ENCODE measurements at places on chromosomes 4 and X. TPM values are rescaled to one million over a fixed set of nuclear protein-coding genes. Genes with fewer than 3 reads are reported as not detected.

Gene TRAM1L1
- total RNA-seq = not detected

Gene MID1
- total RNA-seq = 1.1 TPM

GRCh38 chr4:151675411-151675971, 85.3 kb downstream of the GATB start:
- no peak for DNase-seq

Gene KIAA1210
- total RNA-seq = not detected

GRCh38 chr4:38152721-38153386, 192.7 kb downstream of the PTTG2 start:
- no peak for DNase-seq

DNA sequence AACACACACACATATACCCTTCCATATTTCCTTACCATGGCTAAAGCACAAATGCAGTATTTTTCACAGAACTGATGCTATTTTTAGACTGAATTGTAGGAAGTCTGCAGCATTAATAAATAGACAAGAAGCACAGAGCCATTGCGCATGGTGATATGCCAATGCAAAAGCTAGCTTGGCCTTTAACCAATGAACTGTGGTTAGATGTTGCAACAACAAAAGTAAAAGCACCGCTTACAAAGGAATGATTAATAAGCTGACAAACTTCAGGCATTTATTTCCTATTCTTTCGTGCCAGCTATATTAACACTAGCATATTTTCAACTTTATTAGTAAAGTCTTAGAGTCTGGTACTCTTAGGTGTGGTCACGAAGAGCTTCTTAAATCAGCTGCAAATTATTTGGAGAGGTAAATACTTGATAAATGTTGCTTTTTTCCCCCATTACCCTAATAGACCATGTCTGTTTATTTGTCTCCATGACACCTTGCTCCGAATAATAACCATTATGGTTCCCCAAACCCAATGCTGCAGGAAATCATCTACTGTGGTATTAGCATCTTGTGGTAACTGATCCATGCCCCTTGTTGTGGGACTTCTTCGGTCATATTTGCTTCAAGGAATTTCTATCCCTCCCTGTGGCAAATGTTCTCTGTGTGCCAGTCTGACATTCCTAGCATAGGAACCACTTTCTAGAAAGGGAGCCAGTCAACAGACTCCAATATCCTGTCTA, 306.1 kb upstream of the TAPT1 start:
- no peak for DNase-seq

DNA sequence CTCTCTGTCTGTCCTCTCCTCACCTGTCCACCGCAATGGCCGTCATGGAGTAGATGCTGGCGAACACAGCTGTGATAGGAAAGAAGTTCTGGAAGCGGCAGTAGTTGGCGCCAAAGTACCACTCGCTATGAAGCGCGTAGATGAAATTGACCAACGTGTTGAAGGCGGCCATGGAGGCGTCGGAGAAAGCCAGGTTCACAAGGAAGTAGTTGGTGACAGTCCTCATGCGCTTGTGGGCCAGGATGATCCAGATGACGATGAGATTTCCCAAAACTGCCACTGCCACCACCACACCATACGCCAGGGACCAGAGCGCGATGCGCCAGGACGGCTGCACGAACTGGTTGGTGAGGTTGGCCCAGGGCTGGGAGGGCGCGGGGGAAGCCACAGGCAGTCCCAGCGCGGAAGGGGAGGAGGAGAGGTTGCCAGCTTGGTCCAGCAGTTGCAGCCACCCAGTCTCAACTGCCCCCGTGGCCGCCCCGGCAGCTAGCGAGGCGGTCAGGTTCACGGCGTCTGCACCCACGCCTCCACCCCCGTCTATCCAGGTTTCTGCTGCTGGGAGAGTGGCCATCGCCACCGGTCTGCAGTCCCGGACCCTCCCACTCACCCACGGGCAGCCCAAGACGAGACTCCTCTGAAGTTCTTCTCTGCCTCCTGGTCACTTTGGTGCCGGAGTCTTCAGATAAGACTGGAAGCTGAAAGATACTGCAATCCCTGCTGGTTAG, 518 bp downstream of the TACR3 start:
- no peak for DNase-seq

DNA sequence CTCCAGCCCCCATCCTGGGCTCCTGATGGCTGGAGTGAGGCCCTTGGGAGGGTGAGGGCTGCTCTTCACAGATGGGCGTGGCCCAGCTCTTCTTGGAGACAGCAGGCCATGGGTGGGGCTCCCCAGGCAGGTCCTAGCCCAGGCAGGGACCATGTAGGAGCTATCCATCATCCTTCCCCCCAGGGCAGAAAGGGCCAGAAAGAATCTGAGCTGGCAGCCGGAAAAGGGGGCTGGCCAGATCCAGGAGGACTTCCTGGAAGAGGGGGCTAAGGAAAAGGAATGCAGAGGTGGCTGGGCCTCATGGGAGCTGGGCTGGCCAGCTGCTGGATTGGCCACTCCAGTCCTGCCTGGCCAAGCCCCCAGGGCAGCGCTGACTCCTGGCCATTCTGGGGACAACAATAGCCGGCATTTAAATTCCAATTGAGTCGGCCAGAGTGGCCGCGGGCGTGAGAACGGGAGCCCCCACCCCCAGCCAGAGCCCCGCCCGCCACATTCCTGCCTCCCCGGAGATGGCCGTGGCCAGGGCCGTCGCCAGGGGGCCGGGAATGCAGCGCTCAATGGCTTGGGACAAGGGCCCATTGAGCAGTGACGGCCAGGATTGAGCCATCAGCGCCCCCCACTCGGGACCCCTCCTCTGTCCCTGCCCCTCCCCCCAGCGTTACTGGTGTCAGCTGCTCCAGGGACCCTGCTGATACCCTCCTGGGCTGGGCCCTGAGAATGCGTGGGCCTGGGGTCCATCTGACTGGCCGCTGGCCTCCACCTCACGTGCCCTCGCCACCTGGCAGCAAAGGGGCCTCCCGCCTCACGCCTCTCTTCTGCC, 15.1 kb upstream of the FGFR3 start:
- DNase-seq = no peak

Gene ANKRD50
- total RNA-seq = 0.36 TPM

GRCh38 chr4:10135260-10135659, 18.7 kb upstream of the WDR1 start:
- no peak for DNase-seq

Gene TEX13B
- total RNA-seq = not detected

- DNase-seq = no peak
Observed at GRCh38 chrX:75301060-75301459, 27.2 kb downstream of the UPRT start.

Measured in activated CD8-positive, alpha-beta T cell treated with anti-CD3 and anti-CD28 coated beads for 36 hours (primary cell).